Glutamatergic neuron (in vitro differentiated cells): ENCODE measurements at places on chromosomes 1 and 21.
A peak's percentile ranks its signal among the peaks of the same experiment; 100 is the strongest.

- H3K36me3 ChIP-seq = no peaks in the 10 kb centered on the region
- no peak for DNase-seq
- H3K27ac ChIP-seq = no peak overlapping the region
- no peaks in the 10 kb centered on the region for H3K27me3 ChIP-seq
Measured at GRCh38 chr1:89198081-89198480, 661 bp downstream of the GBP4 start.

GRCh38 chr1:183404476-183404875, 13.7 kb downstream of the NMNAT2 start:
- H3K4me1 ChIP-seq = peaks cover 6% of the 10 kb centered on the region
- no peak overlapping the region for H3K27ac ChIP-seq
- no peak overlapping the region for H3K4me3 ChIP-seq
- DNase-seq = no peak

DNA sequence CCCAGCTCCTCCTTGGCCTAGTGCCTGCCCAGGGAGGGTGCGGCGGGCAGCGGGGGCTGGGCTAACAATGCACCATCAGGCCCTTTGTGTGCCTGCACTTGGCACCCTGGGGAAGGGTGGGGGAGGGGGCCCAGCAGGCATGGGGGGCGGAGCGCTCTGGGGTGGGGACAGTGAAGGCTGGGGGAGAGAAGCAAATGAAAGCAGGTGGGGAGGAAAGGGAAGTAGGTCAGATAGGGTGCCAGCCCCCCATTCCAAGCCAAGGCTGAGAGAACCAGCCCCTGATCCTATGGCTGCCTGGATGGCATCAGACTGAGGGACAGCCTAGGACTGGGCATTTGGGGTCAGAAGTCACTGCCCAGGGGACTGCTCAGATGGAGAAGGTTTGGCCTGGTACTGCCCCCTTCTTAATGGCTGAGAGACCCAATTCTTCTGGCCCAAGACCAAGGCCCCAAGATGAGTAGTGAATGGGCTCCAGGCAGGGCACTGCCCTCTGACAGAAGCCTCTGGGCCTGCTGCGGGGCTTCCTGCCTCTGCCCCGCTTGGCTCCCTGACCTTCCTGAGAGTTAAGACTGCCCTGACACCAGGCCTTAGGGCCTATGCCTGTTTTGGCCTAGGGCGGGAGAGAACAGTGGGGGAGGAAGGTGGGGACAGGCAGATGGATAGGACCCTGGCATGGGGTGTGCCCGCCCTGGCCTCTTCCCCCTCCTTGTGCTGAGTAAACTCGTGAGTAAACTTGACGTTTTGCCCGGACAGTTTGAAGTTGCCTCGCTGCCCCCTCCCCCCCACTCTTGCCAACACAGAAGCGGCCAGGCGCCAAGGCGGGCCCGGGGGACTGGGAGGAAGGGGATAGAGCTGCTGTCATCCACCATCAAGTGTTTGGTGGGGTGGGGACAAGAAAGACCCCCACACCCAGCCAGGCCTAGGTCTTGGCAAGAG, 2.7 kb downstream of the ZBTB7B start:
- no peak overlapping the region for H3K27ac ChIP-seq
- no peaks in the 10 kb centered on the region for H3K36me3 ChIP-seq
- DNase-seq = no peak
- peaks cover 6% of the 10 kb centered on the region for H3K4me1 ChIP-seq
- peaks cover 7% of the 10 kb centered on the region for H3K27me3 ChIP-seq

DNA sequence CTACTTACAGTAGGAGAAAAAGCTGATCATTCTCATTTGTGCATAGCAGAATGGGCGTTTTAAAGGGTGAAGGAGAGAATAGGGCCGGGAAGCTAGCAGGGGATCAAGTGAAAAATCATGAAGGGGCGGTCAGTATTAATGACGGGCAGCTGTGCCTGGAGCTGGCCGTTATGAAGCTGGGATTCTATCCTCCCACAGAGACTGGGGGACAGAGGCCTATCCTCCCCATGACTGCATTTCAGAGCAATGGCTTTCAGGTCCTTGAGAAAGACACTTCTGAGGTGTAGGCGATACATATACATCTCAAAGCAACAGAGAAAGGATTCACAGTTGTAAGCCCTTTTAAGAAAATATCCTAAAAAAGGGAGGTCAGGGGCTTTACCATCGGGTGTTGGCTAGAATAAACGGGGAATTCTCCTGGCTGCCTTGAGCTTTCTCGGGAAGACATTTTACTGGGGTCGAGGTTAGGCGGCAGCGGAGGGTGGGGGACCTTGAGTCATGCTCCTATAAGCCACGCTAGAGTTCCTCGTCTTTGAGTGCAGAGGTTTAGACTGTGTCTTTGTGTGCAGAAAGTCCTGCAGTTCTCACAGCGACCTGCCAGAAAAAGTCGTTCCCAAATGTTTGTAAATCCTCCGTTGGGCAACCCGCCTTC, 559 bp upstream of the MTARC2 start:
- H3K27ac ChIP-seq = no peak overlapping the region
- peaks cover 7% of the 10 kb centered on the region for H3K36me3 ChIP-seq
- peak overlapping the region; percentile 85 for H3K4me3 ChIP-seq
- peaks cover 19% of the 10 kb centered on the region for H3K4me1 ChIP-seq
- peaks cover 2% of the 10 kb centered on the region for H3K27me3 ChIP-seq

DNA sequence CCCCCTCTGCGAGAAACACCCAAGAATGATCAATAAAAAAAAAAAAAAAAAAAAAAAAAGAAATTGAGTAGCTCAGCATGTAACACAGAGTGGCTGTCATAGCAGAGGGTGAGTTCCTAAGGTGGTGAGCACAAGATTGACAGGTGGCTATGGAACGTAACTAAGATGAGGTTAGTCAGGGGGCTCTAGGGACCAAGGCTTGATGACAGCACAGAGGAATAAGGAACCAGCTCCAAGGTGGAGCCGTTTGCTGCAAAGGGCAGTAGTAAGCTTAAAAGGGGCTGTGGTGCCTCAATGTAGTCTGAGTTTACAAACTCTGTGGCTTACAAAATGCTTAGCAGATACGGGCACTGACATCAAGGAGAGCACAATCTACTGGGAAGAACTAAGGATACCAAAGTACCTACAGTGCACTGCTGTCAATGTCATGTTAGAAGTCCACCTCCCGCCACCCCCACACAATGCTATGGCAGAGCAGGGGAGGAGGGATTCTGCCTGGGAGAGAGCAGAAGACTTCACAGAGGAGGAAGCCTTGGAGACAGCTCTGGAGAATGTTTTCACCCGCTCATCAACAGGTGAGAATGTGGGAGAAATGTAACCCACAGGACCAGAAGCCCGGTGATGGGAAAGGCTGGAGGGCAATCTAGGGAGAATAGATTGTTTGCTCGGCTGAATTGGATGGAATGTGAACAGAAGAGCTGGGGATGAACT, 13.1 kb downstream of the IQGAP3 start:
- H3K27ac ChIP-seq = no peak overlapping the region
- H3K4me1 ChIP-seq = no peaks in the 10 kb centered on the region
- no peak for DNase-seq
- no peaks in the 10 kb centered on the region for H3K27me3 ChIP-seq
- peaks cover 5% of the 10 kb centered on the region for H3K36me3 ChIP-seq

DNA sequence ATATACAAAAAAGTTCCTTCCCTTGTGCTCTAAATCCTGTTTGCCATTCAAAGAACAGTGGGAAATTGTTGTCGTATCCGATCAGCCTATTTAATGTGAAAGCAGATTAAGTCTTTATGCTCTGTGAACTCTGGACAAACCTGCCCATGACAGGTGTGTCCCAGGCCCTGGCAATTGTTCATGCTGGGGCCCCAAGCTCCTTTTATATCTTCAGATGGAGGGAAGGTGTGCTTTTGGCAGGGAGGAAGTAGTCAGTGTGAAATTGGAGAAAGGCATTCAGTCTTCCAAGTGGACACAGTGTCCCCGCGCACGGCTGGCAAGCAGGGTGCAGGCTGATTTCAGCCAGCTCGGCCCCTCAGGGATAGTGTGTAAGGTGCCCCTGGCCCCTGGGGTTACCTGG, 135.1 kb upstream of the F3 start:
- H3K4me3 ChIP-seq = no peak overlapping the region
- H3K27me3 ChIP-seq = peaks cover 2% of the 10 kb centered on the region
- no peak overlapping the region for H3K27ac ChIP-seq

DNA sequence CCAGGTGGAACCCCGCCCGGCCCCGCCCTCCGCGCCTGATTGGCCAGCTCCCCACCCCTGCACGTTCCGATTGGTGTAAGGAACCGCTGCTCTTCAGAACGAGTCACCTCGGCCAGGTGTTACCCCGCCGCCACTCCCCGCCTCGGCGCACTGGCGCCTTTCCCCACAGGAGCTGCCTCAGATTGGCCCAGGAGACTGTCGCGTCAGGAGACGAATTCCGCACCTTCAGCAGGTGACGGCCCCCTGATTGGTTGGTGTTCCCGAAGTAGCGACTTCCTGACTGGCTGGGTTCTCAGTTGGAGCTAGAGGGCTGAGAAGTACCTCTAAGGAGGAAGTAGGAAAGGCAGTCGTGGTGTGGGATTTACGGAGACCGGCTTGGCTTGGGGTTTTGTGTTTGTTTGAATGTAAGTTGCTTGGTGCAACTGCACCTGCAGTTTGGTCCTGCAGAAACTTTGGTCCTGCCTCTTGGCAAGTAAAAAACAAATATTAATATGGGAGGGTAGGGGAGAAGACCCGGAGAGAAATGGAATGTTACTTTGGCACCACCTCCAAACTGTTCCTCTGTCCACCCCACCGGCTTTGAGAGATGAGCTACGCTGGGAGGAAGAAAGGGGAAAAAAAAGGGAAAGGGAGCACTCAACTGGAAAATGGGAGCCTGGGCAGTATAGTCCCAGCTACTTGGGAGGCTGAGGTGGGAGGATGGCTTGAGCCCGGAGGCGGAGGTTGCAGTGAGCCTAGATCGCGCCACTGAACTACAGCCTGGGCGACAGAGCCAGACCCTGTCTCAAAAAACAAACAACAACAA, 415 bp upstream of the F11R start:
- DNase-seq = peak; percentile 79
- H3K27me3 ChIP-seq = no peaks in the 10 kb centered on the region
- H3K36me3 ChIP-seq = no peaks in the 10 kb centered on the region
- peak overlapping the region; percentile 56 for H3K27ac ChIP-seq
- H3K4me1 ChIP-seq = peaks cover 5% of the 10 kb centered on the region

- peak overlapping the region; percentile 96 for H3K4me3 ChIP-seq
- H3K36me3 ChIP-seq = no peaks in the 10 kb centered on the region
- no peaks in the 10 kb centered on the region for H3K27me3 ChIP-seq
- DNase-seq = no peak
- peaks cover 1% of the 10 kb centered on the region for H3K4me1 ChIP-seq
Measured at GRCh38 chr1:70411360-70411844, 334 bp downstream of the CTH start.

DNA sequence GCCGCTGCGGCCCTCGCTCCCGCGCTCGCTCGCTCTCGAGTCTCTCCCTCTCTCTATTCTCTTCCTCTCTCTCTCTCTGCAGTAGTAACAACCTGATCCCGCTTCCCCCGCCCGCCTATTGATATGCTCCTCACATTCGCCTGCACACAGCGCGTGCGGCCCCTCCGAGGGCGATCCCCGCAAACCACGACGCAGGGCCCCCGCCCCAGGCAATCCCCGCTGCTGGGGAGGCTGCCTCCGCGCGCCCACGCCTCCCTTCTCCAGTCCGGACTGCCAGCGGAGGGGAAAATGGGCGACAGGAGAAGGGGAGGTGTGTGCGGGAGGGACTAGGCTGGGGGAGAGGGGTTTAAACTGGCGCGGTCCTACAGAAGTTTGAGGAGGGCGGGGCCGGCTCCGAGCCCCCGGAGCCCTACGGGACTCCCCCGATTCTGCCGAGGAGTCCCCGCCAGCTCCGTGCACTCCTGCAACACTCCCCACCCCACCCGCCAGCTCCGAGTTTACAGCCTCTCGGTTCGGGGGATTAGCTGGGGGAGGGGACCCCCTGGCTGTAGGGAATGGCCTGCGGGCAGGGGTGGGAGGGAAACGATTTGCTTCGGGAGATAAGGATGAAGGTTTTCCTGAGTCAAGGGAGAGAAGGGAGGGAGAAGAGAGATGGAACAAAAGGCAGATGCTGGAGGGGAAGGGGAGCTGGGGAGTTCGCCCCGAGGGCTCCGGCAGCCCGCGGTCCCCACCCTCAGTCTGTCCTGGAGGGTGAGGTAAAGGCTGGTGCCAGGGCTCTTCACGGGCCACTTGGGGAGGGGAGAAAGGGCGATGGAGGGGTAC, 66.6 kb downstream of the SYT2 start:
- no peak overlapping the region for H3K27ac ChIP-seq
- peaks cover 25% of the 10 kb centered on the region for H3K4me1 ChIP-seq
- H3K27me3 ChIP-seq = peaks cover 8% of the 10 kb centered on the region
- no peaks in the 10 kb centered on the region for H3K36me3 ChIP-seq
- H3K4me3 ChIP-seq = peak overlapping the region; percentile 83
- peak; percentile 50 for DNase-seq

DNA sequence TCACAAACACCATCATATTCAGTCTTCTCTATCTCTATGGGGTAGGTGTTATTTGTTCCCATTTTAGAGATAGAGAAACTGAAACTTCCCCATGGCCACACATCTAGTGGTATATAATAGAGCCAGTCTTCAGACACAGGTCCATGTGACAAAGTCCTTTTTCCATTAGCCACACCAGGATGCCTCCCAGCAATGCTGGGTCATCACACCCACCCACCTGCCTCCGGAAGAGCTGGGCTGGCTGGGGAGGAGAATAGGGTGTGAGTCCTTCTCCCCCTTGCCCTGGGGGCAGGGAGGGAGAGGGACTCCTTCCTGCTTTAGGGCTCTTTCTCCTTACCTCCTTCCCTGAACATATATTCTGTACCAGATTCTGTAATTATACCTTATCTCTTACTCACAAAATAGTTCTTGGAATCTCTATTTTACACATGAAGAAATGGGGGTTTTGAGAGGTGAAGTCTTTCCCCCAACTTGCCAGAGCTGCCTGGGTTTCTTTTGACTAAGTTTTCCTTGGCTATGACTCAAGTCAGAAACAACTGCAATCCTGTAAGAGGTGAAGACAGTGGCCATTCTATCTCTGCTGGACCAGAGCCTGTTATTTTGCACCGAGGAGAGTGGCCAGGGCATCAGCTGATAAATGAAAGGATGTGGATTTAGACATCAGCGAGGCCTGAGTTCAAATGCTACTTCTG, 30.0 kb downstream of the SOX13 start:
- peaks cover 5% of the 10 kb centered on the region for H3K27me3 ChIP-seq
- no peak for DNase-seq
- no peak overlapping the region for H3K4me3 ChIP-seq
- no peak overlapping the region for H3K27ac ChIP-seq
- no peaks in the 10 kb centered on the region for H3K36me3 ChIP-seq

GRCh38 chr1:16614361-16615252, 1.2 kb upstream of the NBPF1 start:
- no peak overlapping the region for H3K27ac ChIP-seq
- no peak for DNase-seq

DNA sequence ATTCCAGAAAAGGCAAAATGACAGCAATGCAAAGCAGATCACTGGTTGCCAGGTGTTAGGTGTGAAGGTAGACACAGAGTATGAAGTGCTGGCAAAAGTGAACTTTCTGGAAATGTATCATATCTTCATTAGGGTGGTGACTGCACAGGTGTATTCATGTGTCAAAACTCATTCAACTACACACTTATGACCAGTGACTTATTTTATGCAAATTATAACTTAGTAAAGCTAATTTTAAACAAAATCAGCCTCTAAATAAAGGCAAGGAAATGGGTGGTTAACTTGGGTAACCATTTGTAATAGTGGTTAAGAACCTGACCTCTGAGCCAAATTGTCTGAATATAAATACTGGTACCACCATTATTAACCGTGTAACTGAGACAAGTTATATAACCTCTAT, 7.4 kb downstream of the COP1 start:
- H3K36me3 ChIP-seq = no peaks in the 10 kb centered on the region
- no peak overlapping the region for H3K4me3 ChIP-seq
- DNase-seq = no peak
- H3K4me1 ChIP-seq = peaks cover 4% of the 10 kb centered on the region
- no peaks in the 10 kb centered on the region for H3K27me3 ChIP-seq

- no peaks in the 10 kb centered on the region for H3K4me1 ChIP-seq
- no peak overlapping the region for H3K27ac ChIP-seq
- DNase-seq = no peak
Measured at GRCh38 chr1:160639652-160640051, 7.2 kb downstream of the SLAMF1 start.
